ENCODE measurements at places on chromosomes 5 and 9.

- no peak for DNase-seq
These were observed 19.0 kb upstream of the PTGER4 start for GRCh38 chr5:40660751-40661150.

GRCh38 chr5:1243487-1244130 is 18.4 kb downstream of the SLC6A18 start:
- peak; percentile 60 for DNase-seq

GRCh38 chr5:107365320-107366109 is 305.2 kb downstream of the EFNA5 start:
- DNase-seq: no peak

DNA sequence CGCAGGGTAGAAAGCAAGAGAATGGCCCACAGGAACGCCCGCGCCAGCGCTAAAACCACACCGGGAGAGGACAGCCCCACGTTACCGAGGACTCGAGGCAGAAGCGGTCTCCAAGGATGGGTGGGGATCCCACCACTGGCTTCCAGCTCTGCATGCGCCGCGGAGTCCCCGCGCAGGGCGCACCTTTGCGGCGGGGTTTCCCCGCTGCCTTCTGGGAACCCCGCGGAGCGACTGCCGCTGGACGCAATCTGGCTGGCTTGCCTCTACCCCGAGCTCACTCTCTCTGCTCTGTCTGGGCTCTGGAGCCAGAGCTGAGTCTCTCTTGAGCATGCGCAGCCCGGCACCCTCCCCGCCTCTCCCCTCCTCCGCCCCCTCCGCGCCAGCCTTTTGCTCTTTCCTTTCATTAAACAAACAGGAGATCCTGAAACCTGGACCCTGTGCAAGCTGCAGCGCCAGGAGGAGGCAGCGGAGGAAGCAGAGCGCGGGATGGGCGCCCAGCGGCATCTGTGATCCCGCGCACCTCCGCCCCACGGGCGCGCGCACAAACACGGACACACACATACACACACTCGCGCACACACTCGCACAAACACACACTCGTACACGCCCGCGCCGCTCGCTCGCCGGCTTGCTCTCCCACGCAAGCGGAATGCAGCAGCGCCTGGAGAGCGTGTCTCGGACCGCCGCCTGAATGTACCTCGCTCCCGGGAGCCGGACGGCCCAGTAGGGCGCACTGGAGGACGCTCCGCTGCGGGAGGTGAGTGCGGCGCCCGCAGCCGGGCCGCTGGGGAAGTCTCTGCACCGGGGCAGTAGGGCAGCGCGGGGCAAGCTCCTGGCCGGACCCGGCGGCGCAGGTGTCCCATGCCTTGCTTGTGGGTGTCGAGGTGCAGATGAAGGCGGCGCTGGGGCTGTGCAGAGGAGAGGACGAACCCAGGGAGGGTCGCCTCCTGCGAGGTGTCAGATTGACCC is at the start of gene PLPPR1:
TSS of gene PLPPR1 (plus strand) at position 382 of the 969 bp plus-strand sequence.
- no peak for DNase-seq

DNA sequence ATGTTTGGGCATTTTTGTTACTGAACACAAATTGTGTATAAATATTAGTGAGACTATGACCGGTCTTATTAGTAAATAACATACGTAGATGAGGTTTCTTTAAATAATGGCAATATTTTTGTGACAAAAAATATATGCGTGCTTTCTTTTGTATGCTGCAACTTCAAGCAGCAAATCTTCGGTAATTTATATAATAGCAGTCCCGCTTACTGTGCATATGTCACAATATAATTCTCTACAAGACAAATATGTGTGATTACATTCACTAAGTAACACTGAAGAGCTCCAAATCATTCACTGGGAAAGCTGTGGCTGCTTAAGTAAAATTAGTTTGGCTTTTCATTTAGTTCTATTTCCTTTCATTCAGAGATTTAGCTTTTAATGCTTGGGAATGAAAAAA is 376.0 kb downstream of the CYLC2 start:
- DNase-seq: no peak

DNA sequence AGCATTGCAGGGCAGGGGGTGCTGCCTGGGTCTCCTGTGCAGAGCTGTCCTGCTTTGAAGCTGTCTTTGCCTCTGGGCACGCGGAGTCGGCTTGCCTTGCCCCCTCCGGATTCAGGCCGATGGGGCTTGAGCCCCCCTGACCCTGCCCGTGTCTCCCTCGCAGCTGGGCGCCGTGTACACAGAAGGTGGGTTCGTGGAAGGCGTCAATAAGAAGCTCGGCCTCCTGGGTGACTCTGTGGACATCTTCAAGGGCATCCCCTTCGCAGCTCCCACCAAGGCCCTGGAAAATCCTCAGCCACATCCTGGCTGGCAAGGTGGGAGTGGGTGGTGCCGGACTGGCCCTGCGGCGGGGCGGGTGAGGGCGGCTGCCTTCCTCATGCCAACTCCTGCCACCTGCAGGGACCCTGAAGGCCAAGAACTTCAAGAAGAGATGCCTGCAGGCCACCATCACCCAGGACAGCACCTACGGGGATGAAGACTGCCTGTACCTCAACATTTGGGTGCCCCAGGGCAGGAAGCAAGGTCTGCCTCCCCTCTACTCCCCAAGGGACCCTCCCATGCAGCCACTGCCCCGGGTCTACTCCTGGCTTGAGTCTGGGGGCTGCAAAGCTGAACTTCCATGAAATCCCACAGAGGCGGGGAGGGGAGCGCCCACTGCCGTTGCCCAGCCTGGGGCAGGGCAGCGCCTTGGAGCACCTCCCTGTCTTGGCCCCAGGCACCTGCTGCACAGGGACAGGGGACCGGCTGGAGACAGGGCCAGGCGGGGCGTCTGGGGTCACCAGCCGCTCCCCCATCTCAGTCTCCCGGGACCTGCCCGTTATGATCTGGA is 2.7 kb downstream of the CEL start:
- DNase-seq: no peak
